Kidney (tissue), 22 donors: ENCODE measurements at places on chromosomes 7 and 10.

DNA sequence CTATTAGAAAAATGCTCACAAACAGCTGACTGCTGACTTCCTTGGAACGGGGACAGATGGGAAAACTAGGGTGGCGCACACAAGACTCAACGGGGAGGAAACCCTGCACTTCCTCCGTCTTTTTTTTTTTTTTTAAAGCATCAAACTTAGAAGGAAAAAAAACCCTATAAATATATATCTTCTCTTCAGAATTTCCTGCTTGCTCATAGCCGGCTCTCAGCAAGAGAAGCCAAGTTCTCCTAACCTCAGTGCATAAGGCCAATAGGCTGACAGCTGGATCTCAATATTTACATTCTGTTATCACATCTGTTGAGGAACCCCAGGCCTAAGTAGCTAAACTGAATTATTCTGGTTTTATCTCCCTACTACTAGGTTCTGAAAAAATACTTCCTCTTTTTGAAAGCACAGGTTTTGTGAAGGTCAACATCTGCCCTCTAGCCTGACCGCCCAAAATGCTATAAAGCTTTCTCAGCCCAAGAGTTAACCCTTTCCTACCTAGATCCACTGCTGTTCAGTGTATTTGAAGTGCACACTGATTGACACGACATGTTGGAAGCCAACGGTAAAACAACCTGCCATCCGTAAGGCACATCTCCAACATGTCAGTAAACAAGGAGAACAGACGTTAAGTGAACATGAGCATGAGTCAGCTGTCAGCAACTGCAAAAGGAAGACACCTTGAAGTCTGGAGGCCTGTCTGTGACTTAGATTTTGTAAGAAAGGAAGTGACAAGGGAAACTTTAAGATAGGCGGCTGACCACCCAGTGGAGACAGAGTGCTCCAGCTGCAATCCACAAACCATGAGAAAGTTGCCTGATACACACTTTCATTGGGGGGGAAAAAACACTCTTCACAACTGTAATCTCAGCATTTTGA, 83.8 kb downstream of the EBLN1 start:
- no peak for DNase-seq

DNA sequence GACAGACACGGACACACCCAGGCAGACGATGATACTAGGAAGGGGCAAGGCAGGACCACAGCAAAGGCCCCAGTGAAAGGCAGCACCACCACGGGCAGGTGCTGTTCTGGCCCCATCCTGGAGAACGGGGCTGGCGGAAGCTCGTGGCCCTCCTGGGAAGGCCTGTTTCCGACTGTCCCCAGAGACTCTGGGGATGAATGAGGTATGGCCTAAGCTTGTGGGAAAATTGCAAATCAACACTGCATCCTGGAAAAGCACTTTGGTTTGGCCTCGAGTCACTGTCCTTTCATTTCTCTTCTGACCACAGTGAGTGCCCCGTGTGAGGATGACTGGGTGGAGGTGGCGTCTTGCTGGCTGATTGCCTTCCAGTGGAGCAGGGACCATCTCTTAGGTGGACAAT, 81.6 kb upstream of the ANLN start:
- no peak for DNase-seq

DNA sequence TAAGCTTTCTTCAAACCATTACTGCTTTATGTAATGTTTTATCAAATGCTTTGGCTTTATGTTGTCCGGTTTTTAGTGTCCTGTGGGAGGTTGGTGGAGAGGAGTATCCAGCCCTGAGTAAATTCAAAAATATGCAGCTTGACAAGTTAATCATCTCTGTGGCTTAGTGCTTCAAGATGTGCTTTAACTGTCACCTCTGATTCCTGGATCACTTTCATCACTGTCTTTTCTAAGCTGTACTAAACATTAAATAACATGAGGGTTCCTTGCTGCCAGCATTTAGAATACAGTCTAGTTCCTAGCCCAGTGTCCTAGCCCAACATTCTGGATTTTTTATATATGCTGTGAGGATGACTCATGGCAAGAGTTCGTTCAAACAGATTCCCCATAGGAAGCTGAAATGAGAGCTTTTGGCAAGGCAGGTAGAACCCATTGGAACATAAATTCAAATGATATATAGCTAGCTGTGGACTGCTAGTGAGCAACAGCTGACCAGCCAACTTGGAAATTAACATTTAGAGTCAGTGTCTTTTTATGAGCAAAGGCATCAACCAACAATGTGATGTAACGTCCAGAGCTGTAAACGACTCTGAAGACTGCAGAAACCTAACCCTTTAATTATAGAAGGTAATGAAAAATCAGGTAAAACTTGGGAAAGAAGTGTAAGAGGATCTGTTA, 80.6 kb upstream of the OIT3 start:
- no peak for DNase-seq

DNA sequence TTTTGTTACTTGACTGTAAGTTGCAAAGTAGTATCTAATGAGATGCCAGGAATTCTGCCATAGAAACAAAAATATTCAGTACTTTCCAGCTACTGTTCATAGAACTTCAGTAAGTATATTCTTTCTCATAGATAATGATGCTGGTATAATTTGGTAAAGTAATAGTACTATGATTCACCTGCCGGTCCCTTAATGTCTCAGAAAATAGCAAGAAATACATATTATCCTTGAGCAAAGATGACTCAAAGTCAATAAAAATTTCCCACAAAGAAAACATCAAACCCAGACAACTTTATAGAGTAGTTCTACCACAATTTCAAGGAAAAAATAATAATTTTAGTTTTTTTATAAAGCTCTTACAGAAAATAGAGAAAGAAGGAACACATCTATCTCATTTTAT, 105.4 kb downstream of the EPDR1 start:
- DNase-seq = no peak

DNA sequence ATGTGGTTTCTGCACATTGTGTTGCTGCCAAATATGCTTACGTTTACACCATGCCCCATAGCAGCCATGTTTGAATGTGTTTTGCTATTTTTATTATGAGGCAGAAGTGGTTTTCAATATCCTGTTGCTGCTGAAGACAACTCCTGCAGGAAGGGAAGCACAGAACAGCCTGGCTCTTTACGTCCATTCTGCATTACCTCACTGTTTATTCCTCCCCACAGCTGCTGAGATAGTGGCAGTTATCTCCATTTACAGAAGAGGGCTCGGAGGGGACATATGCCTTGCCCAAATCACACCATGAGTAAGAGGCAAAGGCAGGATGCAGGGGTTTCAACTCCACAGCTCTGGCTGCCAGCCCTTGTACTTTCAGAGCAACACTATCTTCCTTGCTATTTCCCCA, 35.3 kb downstream of the PLPP4 start:
- DNase-seq = no peak

DNA sequence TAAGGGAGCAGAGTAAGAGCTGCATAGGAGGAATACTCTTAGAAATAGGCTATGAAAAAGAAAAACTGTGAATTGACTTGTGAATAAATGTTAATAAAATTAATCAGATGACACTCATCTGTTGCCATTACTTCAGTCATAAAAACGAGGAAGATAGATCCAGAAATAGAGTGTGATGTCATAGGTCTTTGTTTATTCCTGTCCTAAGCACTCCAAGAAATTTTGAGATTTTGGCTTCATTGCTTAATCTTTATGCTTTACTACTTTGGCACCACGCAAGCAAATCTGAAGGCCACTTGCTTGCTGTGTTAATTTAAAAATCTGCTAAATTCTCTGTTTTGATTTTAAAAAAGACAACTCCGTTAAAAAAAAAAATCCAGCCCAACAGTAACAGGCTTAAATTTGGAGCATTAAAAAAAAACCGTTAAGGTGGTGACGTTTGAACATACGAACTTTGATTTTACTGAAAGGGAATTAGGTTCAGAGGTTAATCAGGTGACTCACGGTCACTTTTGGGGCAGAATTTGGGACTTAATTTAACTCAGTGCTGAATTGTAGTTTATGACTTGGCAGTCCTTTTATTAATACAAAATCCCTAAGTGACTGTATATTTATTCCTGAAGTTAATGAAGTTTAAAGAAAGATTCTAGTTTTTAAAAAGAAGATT, 3.4 kb downstream of the IFRD1 start:
- DNase-seq = no peak

DNA sequence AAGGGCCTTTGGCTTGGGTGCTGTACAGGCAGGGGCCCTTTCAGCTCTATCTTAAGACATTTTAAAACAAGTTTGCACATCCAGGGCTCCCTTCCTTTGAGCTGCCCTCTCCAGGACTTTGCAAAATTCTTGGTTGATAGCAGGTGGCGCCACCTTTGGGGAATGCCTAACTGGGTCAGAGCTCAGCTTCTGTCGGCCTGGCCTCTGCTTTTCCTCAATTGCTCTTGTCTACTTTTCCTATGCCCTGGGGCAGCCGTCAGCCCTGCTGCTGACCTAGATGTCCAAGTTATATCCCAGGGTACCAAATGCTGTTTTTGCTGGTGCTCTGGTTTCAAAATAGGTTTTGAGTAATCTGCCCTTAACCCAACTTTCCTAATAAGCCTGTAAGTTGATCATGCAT, 65.8 kb downstream of the APBB1IP start:
- DNase-seq = no peak

DNA sequence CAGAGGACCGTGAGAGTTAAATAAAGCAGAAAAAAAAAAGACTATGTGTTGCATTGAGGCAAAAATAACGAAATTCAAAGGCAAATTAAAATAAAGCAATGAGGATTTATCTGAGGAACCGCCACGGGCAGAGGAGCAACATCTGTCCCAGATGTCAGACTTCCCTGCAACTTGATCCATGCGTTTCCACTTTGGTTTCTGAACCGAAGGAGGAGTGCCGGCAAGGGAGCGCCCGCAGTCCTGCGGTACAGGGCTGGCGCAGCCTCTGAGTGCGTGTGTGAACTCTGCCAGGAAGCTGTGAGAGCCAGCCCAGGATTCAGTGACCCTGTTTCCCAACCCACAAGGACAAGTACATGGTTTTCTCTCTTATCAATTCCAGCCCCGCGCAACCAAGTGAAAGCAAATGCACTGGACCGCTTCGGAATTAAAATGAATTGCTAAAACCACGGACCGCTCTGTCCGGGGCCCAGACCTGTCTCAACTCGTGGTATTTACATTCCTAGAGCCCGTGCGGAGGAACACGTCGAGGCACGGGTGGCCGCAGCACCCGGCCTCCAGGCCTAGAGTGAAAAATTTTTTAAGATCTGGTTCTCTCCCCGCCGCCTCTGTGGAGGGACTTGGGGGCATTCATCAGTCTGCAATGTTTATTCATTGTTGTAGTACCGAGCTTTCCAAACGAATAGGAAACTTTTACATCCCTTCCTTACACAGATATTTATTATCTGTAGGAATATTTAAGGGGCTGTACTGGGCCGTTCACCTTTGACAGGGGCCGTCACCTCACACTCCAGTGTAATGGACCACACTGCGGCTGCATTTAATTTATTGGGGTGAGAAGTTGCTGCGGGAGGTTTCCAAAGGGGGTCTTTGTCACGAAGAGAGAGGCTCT, 291.5 kb upstream of the NFE2L3 start:
- peak; percentile 80 for DNase-seq

DNA sequence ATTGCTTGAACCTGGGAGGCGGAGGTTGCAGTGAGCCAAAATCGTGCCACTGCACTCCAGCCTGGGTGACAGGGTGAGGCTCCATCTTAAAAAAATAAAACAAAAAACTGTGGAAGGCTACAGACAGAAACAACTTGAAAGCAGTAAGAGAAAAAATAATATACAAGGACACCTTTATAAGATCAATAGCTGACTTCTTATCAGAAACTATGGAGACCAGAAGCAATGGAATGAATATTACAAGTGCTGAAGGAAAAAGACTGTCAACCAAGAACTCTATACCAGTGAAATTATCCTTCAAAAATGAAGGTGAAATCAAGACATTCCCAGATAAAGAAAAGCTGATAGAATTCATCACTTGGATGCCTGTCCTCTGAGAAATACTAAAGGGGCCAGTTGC, 49.0 kb downstream of the RBAK start:
- DNase-seq = no peak

GRCh38 chr10:17365402-17365801, 89.0 kb downstream of the ST8SIA6 start:
- DNase-seq = no peak

- DNase-seq = no peak
These were observed 9.5 kb upstream of the FRA10AC1 start for GRCh38 chr10:93711891-93712290.

DNA sequence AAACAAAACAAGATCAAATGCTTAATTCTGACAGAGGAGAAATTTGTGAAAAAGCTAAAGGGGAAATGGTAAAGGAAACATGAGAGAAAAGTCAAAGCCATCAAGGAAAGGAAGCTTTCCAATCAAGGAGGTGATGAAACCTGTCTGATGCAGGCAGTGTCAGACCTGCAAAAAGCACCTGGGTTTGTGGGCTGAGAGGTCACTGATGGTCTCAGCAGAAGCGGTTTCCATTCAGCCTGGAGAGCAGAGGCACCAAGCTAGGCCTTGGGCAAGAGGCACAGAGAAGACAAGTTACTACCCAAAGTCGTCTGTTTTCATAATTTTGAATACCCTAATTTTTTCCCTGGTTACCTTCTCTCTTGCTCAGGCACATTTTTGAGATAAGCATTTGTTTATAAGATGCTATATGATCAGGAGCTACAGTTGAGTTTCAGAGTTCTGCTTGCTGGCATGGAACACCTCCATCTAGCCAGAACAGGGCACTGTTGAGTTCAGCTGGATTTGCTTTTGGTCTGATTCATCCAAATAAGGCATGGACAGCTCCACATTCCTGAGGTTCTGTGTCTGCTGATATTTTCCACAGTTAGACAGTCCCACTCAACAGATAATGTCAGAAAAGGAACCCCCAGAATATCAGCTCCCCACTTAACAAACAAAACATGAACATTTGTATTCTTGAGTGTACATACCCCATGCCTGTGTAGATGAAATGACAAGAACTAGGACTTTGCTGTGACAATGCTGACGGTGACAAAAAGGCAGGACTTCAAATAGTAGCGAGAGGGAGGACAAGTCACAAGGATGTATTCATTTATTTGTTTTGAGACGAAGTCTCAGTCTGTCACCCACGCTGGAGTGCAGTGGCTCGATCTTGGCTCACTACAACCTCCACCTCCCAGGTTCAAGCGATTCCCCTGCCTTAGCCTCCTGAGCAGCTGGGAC, 4.9 kb upstream of the PPIA start:
- DNase-seq = no peak

- no peak for DNase-seq
These were observed 70.6 kb upstream of the PIK3CG start for GRCh38 chr7:106794276-106795083.

- DNase-seq = no peak
These were observed 8.2 kb downstream of the BLNK start for GRCh38 chr10:96263176-96263575.

DNA sequence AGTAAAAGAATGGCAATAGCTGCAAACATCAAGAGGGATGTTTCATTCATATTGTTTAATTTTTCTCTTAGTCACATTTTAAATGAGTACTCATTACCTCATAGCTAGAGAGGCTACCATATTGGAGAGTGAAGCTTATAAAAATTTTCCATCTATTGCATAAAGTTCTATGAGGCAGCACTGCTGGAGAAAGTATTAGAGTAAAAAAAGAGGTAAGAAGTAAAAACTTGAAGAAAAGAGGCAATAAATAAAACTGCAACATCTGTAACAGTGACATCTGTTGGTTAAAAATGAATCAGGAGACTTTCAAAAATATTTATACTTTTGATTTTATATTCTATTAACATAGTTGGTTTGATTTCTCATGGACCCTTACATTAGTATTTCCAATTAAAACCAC, 284.5 kb upstream of the SEMA3D start:
- DNase-seq = no peak

GRCh38 chr10:14074062-14074884, 256.5 kb downstream of the FRMD4A start:
- DNase-seq = peak; percentile 81

GRCh38 chr7:123883154-123883553, 38.2 kb downstream of the HYAL4 start:
- DNase-seq = no peak
